ENCODE measurements at places on chromosomes 16 and 17. TPM values are rescaled to one million over a fixed set of nuclear protein-coding genes. Genes with fewer than 3 reads are reported as not detected.

The KRTAP1-3 gene
- not detected for total RNA-seq

The CYGB gene
- 1.1 TPM for total RNA-seq

The FZD2 gene
- total RNA-seq: 50.5 TPM

The TBC1D26 gene
- total RNA-seq: 0.85 TPM

The GLIS2 gene
- total RNA-seq: 48.3 TPM

The SERPINF2 gene
- 9.5 TPM for total RNA-seq

The NOMO2 gene
- total RNA-seq: 144 TPM

The ADAMTS18 gene
- not detected for total RNA-seq

The PLXDC1 gene
- total RNA-seq: 2.9 TPM

The COTL1 gene
- 458 TPM for total RNA-seq

The HSD17B2 gene
- total RNA-seq: not detected

The MT4 gene
- not detected for total RNA-seq

The GAST gene
- not detected for total RNA-seq

The CSH1 gene
- not detected for total RNA-seq

The CCDC144A gene
- 5.5 TPM for total RNA-seq

The PRKCB gene
- total RNA-seq: not detected

The KRTAP4-4 gene
- total RNA-seq: not detected

The MEFV gene
- not detected for total RNA-seq

The FBXO39 gene
- not detected for total RNA-seq

The HAS3 gene
- 2.5 TPM for total RNA-seq

The ABCC6 gene
- 1.7 TPM for total RNA-seq

The KRT36 gene
- total RNA-seq: not detected

The PRAC1 gene
- total RNA-seq: not detected

The LGALS3BP gene
- total RNA-seq: 507 TPM

The MAPT gene
- 0.85 TPM for total RNA-seq

The TPSD1 gene
- not detected for total RNA-seq

Data from PC-9 (cell line).